ENCODE measurements at places on chromosomes 5 and 9.

GRCh38 chr9:108444400-108445358, 411.1 kb downstream of the ACTL7B start:
- no peak for DNase-seq

DNA sequence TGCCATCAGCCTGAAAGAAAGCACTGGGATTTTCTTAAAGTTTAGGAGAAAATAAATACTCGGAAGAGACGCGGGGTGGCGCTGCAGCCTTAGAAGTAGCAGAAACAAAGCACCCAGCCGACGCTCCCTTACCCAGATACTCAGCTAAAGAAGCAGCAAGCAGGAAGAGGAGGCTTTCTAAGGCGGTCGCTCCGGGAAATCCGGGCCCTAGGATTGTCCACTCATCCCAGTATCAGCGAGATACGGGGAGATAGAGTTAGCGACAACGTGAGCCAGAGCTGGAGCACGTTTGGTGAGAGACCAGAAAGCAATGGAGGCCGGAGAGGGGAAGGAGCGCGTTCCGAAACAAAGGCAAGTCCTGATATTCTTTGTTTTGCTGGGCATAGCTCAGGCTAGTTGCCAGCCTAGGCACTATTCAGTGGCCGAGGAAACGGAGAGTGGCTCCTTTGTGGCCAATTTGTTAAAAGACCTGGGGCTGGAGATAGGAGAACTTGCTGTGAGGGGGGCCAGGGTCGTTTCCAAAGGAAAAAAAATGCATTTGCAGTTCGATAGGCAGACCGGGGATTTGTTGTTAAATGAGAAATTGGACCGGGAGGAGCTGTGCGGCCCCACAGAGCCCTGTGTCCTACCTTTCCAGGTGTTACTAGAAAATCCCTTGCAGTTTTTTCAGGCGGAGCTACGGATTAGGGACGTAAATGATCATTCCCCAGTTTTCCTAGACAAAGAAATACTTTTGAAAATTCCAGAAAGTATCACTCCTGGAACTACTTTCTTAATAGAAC, at the start of gene PCDHB2:
TSS of gene PCDHB2 (plus strand) at position 135 of the 782 bp plus-strand sequence. CDS start at position 311, 176 bp downstream.
- no peak for DNase-seq

- no peak for DNase-seq
These were observed 6.7 kb downstream of the RNF44 start for GRCh38 chr5:176530393-176530982.

DNA sequence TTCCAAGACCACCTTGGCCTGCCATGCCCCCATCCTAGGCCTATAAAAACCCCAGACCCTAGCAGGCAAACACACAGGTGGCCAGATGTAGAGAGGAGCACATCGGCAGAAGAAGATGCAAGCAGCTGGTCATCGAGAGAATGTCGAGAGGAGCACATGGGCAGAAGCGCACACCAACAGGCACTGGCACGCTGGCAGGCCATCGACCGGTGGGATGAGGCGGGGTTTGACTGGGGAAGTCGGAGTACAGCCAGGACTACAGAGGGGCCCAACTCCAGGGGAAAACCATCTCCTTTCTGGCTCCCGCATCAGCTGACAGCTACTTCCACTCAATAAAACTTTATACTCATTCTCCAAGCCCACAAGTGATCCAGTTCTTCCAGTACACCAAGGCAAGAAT, 283.1 kb upstream of the RGMB start:
- no peak for DNase-seq

DNA sequence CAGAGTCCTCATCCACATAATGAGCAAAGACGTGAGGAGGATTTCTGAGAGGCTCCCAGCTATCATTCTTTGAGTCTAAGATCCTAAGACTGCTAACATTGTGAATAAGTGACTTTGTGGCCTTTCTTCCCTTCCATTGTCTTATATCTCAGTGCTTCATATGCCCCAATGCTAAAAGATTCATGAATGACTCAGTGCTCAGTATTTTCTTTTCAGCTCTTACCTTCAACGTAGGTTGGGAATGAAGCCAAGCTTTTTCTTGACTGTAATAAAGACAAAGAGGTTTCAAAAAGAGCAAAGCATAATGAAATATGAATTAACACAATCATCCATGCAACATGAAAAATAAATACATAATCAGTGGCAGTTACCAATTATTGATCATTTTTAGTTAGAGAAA, 146.4 kb downstream of the ENTREP1 start:
- no peak for DNase-seq

- no peak for DNase-seq
These were observed 187.1 kb downstream of the TRIM32 start for GRCh38 chr9:116873937-116874914.

All from stimulated activated CD8-positive, alpha-beta memory T cell treated with anti-CD3 and anti-CD28 coated beads, Interleukin-4, amount 100 ng/mL, for 24 hours (primary cell).